ENCODE measurements at places on chromosomes 7 and 10.

- no peak for DNase-seq
Measured at GRCh38 chr7:50787825-50788224, 5.1 kb upstream of the GRB10 start.

GRCh38 chr10:94403380-94404213 lies 1.3 kb downstream of the TBC1D12 start:
- DNase-seq = peak; percentile 85

DNA sequence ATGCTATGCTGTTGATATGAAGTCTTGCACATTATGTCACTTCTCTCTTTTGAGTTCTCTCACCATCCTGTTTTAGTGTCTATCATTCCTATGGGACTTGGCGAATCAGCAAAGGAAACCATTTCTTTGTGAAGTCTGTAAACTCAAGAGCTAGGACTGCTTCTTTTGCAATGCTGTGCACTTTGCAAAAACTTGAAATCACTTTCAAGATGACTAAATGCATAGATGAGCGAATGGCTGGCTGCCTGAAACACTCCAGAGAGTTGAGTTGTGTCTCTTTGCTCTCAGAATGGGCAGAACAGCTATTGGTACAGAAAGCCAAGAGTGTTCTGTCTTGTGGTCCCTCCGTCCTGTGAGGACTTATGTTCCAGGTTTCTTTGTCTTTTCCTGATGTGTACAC lies 18.3 kb upstream of the ELMO1 start:
- DNase-seq = no peak

- peak; percentile 3 for DNase-seq
Measured at GRCh38 chr7:47978790-47979144, 648 bp downstream of the HUS1 start.

DNA sequence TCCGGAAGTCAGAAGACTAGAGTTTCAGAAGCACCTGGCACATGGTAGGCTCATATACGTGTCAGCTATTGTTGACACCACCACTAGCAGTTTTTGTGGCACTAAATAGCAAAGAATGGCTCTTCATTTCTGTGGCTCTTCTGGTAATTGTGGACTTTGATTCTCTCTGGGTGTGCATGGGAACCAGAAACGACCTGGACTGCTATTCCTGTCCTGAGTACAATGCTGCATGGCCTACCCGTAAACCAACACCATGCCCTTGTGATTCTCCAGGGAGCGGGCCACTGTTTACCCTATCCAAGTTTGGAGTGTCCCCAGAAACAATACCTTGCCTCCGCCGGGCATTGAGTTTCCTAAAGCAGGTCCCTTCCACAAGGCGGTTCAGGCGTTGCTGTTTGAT lies 162.9 kb upstream of the AOAH start:
- no peak for DNase-seq

GRCh38 chr7:135774284-135774683 lies 25.7 kb upstream of the FAM180A start:
- peak; percentile 60 for DNase-seq

GRCh38 chr7:22404421-22405023 lies 47.6 kb upstream of the RAPGEF5 start:
- no peak for DNase-seq

GRCh38 chr7:159104188-159104920 lies 40.3 kb downstream of the VIPR2 start:
- DNase-seq = no peak

- DNase-seq = no peak
Measured at GRCh38 chr10:8543361-8544056, 489.0 kb downstream of the GATA3 start.

- peak; percentile 79 for DNase-seq
Measured at GRCh38 chr7:44104860-44105771, 971 bp downstream of the AEBP1 start.

DNA sequence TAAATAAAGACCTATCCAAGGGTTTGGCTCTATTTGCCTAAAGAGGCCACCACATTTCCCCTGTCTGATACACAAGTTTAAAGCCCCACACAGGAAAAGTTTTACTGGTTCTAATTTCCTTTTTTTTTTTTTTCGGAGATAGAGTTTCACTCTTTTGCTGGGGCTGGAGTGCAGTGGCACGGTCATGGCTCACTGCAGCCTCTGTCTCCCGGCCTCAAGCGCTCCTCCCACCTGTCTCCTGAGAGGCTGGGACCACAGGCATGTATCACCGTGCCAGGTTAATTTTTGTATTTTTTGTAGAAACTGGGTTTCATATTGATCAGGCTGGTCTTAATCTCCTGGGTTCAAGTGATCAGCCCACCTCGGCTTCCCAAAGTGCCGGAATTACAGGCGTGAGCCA lies 53.3 kb upstream of the ASAH2 start:
- DNase-seq = no peak

GRCh38 chr10:13859979-13860654 lies 273.4 kb downstream of the PRPF18 start:
- DNase-seq = no peak

DNA sequence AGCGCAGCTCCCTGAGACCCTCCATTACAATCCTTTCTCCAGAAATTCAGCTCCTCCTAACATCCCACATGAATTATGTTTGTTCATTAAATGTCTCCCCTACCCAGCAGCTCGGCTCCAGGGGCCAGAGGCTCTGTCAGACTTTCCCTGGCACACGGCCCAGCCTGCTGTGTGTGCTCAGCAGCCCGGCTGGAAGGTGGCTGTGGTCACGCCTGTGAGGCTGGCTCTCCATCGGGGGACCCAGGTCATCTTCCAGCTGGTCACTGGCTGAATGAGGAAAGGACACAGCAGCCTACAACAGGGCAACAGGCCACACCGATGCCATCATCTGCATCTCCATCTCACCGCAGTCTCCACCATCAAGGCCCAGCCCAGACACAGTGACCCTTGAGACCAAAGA lies 219.8 kb downstream of the MAD1L1 start:
- peak; percentile 58 for DNase-seq

DNA sequence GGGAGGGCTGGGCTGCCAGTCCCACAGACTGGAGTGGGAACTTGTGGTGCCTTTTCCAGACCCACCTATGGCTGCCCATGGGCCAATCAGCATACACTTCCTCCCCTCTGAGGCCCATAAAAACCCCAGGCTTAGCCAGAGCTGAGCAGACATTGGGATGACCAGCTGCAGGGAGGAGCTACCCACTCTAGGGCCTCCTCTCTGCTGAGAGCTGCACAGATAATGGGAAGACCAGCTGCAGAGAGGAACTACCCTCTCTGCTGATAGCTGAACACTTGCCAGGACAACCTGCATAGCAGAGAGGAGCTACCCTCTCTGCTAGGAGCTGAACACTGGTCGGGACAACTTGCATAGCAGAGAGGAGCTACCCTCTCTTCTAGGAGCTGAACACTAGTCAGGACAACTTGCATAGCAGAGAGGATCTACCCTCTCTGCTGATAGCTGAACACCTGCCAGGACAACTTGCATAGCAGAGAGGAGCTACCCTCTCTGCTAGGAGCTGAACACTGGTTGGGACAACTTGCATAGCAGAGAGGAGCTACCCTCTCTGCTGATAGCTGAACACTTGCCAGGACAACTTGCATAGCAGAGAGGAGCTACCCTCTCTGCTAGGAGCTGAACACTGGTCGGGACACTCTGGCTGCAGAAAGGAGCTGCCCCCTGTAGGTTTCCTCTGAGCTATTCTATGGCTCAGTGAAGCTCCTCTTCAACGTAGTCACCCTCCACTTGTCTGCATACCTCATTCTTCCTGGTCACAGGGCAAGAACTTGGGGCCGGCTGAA lies 88.3 kb upstream of the CACUL1 start:
- no peak for DNase-seq

GRCh38 chr7:47407821-47408674 lies 173.9 kb downstream of the TNS3 start:
- DNase-seq = no peak

GRCh38 chr7:42237811-42238541 lies 967 bp upstream of the GLI3 start:
- DNase-seq = peak; percentile 70

DNA sequence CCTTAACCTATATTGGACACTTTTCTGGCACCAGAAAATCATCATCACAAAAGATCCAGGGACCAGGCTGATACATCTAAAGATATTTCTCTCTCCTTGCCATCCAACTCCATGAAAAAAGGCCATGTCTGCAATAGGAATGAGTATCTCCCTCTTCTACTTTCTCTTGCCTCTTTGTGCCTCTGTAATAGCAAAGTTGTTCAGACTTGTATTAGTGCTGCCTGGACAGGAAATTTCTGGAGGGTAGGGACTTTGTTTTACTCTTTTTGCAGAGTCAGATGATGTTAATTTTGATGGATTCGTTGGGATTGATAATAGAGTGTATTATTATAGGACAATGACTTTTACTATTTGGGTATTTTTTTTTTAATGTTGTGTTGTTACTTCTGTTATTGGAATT lies 376.3 kb downstream of the INHBA start:
- no peak for DNase-seq

- peak; percentile 41 for DNase-seq
Measured at GRCh38 chr10:78053211-78053868, 19.7 kb downstream of the RPS24 start.

DNA sequence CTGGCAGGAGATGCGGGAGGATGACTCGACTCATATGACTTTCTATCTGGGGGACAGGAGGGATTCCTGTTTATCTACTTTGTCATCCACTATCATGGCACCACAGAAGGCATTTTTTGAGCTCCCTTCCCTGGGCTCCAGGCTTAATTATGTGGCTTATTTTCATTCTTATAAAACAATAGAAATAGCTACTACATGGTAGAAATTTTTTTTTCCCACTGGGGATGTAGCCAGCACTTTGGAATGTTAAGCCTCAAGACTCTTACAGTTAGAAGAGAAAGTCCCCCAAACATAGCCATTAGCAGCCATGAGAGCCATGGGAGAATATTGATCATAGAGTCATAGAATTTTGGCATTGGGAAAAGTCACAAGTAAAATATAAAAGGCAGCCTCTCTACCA lies 14.6 kb upstream of the FAM180A start:
- peak; percentile 53 for DNase-seq

- no peak for DNase-seq
Measured at GRCh38 chr10:92702301-92702916, 12.7 kb downstream of the HHEX start.

DNA sequence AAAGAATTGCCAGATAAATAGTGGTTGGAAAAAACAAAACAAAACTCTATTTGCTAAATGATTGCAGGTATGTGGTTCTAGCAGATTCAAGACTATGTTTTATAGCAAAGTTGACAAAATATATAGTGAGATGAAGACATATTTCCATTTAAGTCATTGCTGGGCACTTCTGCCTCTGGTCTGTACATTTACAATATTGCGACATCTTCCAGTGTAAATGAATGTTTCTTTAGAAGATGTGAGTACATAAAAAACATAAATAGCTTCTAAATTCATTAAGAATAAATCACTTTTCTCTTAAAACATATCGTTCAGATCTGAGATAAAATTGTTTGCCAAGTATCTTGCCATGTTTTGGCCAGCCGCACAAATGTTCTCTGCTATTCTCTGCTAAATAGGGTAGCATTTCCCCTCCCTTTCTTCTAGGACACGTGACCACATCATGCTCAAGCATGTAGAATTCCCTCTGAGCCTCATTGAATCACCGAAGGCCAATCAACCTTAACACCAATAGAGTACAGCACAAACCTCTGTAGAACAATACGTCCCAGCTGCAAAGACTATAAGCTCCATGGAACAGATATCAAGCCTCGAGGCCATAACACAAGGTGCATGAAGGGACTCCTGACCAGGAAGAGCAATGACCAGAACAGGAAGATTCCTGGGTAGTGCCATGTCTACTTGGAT lies 1173.3 kb downstream of the GATA3 start:
- DNase-seq = peak; percentile 5

GRCh38 chr7:152076324-152076821 lies 50.9 kb downstream of the GALNT11 start:
- DNase-seq = peak; percentile 12

GRCh38 chr10:132940791-132941465 lies 1.4 kb downstream of the CFAP46 start:
- no peak for DNase-seq

DNA sequence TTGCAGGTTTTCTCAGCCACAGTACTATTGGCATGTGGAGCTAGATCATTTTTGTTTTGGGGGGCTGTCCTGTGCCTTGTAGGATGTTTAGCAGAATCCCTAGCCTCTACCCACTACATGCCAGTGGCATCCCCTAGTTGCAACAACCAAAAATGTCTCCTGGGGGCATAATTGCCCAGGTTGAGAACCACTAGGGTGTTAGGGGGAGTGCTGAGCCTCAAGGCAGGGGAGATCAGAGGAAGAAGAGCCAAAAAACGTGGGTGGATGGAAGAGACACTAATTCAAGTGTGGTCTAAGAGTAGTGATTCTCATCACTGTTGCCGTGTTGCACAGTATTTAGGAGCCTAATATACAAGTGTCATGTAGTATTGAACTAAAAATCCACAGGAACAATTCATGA lies 31.7 kb upstream of the CCNY start:
- no peak for DNase-seq

DNA sequence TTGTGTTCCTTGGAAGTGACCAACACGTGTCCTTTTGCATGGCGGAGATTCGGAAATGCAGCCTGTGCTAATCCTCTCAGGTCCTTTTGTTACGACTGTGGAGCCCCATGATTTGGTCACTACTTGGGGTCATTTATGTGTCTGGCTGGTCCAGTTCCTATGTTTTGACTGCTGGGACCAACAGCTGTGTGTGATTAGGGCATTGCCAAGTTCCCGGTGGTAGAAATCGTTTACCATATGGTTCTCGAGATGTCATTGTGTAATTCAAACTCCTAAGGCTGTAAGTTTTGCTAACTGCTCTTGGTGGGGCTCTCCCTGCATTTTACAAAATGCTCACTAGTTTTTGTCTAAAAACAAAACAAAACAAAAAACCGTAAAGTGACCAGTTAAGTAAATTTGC lies 62.0 kb downstream of the CCNY start:
- peak; percentile 80 for DNase-seq

GRCh38 chr10:112258407-112258806 lies 24.8 kb upstream of the TECTB start:
- no peak for DNase-seq

GRCh38 chr10:103933557-103934121 lies 15.7 kb upstream of the STN1 start:
- DNase-seq = no peak

DNA sequence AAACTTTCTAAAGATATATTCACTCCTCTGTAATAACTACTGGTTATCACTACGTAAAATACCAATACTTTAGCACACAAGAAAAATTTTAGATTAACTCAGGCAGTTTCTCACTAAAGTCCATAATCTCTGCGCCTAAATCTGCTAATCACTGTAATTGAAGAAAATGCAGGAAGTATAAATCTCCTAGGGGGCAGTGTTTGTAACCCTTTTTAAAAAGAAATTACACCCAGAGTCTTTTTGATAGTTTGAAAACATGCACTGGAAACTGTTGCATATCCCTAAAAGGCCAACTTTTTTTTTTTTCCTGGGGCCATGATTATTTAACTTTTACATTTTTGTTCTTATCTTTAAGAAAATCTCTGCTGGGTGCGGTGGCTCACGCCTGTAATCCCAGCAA lies 209.6 kb downstream of the KIAA1217 start:
- DNase-seq = peak; percentile 10

GRCh38 chr10:3872712-3873329 lies 87.8 kb upstream of the KLF6 start:
- DNase-seq = no peak

GRCh38 chr7:2033586-2034135 lies 199.1 kb downstream of the MAD1L1 start:
- no peak for DNase-seq
